NCI-H510A (cell line): ENCODE measurements at places on chromosomes 3 and 15.

GRCh38 chr3:33023176-33024136 lies 72.0 kb downstream of the CCR4 start:
- DNase-seq: no peak

DNA sequence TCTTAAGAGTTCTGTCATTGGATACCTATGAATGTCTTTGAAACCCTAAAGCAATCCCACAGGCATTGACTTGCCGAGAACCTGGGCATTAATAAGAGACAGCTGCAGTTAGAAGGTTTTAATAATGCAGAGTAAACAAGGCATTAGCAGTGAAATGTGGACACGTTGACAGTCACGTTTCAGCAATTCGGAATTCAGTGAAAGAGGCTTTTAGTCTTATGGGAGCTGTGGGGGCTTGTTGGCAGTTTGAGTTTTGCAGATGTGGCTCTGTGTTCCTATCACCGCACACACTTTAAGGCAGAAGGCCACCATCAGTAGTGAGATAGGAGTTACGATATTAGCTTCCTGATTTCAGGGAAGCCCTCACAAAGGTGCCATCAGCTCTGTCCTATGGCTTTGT lies 145.2 kb upstream of the NUDT16 start:
- no peak for DNase-seq

DNA sequence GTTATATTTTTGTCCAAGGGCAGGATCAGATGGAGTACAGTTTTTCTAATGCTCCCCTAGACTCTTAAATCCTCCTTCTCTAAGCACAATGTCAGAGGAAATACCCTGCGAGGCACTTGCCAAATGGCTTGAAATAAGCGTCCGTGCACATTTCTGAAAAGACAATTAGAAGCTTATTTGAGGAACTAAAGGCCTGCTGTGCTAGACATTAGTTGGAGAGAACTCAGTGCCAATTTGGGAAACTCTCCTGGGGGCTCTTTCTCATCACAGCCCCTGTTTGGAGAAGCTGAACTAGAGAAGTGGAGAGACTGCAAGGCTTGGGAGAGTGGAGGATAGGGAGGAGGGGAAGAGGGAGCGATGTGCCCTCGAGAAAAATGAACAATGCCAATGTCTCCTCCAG lies 247.6 kb upstream of the C2CD4B start:
- DNase-seq: no peak

DNA sequence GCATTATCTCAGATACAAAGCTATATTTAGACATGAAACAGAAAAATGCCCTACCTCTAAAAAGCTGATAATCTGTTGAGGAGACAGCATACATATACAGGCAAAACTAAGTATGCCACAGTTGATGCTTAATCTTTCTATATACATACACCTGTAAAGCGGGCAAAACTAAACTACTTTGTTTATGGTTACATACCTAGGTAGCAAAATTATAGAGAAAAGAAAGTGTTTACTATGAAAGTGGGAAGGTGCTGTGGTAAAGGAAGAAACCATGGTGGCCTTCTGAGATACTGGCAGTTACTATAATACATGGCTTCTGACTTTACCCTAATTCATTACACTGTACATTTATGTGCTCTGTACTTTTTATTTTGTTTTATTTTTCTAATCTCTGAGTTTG lies 36.0 kb upstream of the NR1I2 start:
- no peak for DNase-seq

- DNase-seq: no peak
Measured at GRCh38 chr3:71304684-71305083, 278.8 kb downstream of the FOXP1 start.

DNA sequence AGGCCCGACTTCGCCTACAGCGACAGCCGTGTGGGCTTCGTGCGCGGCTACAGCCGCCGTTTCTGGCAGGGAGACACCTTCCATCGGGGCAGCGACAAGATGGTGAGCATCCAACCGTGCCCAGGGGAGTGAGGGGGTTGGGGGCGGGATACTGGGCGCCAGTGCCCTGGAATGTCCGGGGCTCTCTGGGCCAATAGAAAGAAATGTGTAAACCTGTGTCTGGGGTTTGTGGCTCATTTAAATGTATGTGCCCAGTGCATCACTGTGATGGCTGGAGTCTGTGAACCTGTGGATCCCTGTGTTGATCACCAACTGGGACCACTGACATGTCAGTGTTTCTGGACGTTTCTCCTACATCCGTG lies 423 bp downstream of the CHAC1 start:
- no peak for DNase-seq

DNA sequence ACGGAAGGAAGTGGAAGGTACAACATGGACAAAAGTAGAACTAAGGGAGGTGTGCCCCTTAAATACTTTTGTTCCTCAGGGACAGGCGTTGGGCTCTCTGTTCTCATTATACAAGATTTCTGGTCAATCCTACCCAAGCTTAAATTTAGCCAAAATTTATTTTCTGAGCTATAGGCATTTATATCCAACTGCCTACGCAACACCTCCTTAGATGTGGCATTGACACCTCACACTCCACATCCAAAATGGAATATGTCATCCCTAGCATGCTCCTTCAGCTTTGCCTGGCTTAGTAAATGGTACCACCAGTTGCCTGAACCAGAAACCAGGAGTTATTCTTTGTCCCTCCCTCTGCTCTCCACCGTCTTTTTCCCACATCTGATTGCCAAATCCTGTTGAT lies 26.2 kb downstream of the FANCD2OS start:
- DNase-seq: no peak

GRCh38 chr3:52433328-52433995 lies 11.4 kb downstream of the SEMA3G start:
- DNase-seq: no peak

DNA sequence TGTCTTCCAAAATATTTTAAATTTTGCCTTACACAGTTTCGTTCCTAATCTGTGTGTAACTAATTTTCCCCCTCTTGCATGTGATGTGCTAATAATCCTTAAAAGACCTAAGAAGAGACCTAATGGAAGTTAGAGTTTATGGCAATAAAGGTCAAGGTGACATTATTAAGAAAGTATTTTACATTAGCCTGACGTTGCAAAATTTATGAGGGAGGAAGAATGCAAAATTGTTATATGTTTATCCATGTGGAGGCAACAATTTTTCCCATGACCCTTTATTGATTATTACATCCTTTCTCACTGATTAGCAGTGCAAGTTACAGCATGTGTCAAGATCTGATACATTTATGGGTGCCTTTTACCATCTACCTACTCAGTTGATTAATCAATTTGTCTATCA lies 373.8 kb upstream of the ROBO1 start:
- DNase-seq: no peak

- DNase-seq: no peak
Measured at GRCh38 chr3:165503346-165503745, 307.2 kb upstream of the SLITRK3 start.

GRCh38 chr3:184914628-184915027 lies 102.7 kb downstream of the VPS8 start:
- DNase-seq: no peak

GRCh38 chr3:183626877-183627594 lies 8.4 kb upstream of the KLHL24 start:
- DNase-seq: no peak

GRCh38 chr15:34292621-34293020 lies 45.0 kb downstream of the SLC12A6 start:
- DNase-seq: no peak

DNA sequence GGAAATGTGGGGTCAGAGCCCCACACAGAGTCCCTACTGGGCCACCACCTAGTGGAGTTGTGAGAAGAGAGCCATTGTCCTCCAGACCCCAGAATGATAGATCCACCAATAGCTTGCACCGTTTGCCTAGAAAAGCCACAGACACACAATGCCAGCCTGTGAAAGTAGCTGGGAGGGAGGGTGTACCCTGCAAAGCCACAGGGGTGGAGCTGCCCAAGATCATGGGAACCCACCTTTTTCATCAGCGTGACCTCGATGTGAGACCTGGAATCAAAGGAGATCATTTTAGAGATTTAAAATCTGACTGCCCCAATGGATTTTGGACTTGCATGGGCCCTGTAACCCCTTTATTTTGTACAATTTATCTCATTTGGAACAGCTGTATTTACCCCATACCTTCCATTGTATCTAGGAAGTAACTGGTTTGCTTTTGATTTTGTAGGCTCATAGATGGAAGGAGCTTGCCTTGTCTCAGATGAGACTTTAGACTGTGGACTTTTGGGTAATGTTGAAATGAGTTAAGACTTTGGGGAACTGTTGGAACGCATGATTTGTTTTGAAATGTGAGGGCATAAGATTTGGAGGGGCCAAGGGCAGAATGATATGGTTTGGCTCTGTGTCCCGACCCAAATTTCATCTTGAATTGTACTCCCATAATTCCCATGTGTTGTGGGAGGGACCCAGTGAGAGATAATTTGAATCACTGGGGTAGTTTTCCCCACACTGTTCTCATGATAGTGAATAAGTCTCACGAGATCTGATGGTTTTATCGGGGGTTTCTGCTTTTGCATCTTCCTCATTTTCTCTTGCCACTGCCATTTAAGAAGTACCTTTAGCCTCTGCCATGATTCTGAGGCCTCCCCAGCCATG lies 49.0 kb downstream of the CD200 start:
- DNase-seq: no peak

DNA sequence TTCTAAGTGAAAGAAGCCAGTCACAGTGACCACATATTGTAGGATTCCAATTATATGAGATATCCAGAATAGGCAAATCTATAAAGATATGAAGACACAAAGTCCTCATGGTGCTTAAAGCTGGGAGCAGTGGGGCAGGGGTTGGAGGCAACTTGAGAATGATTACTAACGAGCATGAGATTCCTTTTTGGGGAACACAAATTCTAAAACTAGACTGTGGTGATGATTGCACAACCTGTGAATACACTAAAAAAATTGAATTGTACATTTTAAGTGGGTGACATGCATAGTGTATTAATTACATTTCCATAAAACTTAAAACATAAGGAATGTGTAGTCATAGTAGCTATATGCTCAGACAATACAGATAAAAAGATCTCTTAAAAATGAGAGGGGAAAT lies 103.2 kb downstream of the DPH6 start:
- DNase-seq: no peak

- no peak for DNase-seq
Measured at GRCh38 chr3:140553591-140553990, 124.3 kb upstream of the TRIM42 start.

DNA sequence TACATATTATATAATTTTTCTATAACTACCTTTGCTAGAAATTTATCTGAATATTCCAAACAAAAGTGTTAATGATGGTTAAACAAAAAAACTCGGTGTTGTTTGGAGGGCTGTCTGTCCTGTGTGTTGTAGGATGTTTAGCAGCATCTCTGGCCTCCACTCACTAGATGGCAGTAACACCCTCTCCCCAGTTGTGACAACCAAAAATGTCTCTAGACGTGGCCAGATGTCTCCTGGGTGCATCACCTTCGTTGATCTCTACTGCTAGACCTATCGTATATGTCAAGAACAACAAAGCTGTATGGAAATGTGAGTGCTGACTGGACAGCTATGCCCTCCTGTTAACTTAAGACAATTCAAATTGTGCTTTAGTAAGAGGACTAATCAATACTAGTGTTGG lies 14.1 kb downstream of the ANKRD34C start:
- no peak for DNase-seq

GRCh38 chr15:86916671-86917360 lies 837.1 kb downstream of the AGBL1 start:
- DNase-seq: no peak

GRCh38 chr15:41562244-41562643 lies 3.2 kb downstream of the TYRO3 start:
- DNase-seq: no peak

- no peak for DNase-seq
Measured at GRCh38 chr3:156685198-156685597, 10.8 kb downstream of the TIPARP start.

DNA sequence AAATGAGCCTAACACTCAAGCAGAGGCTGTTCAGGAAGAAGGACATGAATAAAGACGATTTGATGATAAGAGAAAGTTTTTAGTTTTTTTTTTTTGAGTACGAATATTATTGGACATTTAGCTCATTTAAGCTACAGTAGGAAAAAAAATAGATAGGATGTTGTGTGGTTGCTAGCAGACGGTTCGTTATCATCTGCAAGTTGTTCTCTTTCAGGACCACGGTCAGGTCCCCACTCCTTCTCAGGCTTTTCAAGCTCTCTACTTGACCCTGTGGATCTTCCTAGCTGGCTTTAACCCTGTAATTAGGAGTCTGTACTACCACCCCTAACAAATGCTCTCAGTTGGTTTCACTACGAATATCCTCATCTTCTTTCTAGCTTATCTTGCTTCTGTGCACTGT lies 1.1 kb downstream of the KCNH8 start:
- DNase-seq: no peak

DNA sequence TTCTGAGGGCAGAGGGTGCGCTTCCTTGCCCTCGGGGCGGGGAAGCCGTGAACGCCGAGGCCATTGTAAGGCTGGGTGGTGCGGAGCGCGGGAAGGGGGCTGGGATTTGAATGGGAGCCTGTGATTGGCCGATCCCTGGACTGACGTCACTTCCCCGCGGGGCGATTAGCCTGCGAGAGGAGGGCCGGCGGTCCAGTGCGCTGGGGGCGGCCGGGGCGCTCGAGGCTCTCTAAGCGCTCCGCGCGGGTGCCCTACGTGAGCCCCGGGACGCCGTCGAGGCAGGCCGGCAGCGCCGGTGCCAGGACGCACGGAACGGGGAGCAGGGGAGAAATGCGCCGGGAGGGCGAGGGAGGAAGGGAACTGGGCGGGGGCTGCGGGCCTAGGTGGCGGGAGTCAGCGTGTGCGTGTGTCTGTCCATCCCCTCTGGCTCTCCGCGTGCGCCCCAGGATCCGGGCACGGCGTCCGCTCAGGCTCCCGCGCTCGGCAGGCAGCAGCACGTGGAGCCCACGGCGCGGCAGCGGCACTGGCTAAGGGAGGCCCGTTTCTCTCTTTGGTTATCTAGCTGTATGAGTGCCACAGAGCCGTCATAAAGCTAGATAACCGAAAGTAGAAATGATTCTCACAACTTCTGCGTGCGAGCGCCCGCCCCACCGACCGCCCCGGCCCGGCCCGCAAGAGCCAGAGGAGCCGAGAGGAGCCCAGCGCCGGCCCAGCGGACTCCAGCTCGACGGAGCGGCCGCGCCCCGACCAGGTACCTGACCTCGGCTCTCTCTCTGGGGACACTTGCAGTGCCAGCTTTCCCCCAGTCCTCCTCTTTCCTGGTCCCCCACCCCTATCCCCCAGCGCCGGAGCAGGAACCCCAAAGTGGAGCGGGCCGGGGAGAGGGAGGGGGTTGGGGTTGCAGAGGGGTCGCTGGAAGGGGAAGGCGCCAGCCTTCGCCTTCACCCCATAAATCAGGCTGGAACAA lies 33.1 kb upstream of the POLG start:
- DNase-seq: no peak
